ENCODE measurements at places on chromosomes 1 and 21.
A peak's percentile ranks its signal among the peaks of the same experiment; 100 is the strongest.

DNA sequence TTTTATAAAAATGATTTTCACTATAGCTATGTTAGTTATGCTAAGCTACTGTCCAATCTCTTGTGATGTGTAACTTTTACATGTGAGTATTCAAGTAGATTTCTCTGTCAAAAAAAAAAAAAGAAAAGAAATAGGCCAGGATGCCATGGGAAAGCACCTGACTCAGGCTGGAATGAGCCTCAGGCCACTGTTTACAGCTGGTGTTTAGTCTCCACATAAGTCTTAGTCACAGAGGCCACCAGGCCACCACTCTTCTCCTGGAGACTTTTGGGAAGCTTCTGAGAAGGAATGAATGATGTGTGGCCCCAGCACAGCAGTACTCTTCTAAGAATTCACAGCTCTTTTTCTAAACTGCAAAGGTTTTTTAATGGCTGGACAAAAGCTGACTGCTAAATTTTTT, 48.9 kb downstream of the CHML start:
- peak; percentile 96 for DNase-seq

DNA sequence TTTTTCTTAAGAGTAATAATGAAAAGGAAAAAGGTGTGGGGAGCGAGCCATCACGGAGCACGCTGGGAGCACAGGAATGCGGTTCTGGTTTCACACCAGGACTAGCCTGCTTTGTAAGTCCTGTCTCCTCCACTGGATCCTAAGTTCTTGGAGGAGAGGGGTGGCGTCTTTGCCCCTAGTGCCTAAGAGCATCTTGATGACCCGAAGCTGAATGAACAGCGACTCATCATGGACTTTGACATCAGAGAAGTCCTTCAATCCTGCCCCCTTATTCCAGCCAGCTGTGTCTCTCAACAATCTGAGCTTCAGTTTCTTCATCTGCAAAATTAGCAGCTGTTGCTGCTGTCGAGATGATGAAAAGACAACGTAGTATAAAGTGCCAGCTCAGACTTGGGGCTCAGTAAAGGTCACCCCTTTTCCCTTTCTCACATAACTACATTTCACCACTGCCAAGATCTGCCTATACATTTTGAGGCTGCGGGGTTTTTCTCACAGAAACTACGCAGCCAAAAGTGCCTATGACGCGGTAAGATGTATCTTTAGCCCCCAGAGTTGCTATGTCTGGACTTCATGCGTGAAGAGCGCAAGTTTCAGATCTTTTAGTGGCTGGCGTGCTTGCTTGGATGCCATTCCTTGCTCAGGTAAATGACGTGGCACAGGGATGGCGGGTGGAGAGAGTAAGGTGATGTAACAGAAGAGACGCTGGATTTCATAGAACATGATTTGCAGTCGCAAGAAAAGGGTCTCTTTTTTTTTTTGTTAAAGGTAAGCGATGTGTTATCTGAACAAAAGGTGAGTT, 4.9 kb upstream of the PRDM2 start:
- no peak for DNase-seq

DNA sequence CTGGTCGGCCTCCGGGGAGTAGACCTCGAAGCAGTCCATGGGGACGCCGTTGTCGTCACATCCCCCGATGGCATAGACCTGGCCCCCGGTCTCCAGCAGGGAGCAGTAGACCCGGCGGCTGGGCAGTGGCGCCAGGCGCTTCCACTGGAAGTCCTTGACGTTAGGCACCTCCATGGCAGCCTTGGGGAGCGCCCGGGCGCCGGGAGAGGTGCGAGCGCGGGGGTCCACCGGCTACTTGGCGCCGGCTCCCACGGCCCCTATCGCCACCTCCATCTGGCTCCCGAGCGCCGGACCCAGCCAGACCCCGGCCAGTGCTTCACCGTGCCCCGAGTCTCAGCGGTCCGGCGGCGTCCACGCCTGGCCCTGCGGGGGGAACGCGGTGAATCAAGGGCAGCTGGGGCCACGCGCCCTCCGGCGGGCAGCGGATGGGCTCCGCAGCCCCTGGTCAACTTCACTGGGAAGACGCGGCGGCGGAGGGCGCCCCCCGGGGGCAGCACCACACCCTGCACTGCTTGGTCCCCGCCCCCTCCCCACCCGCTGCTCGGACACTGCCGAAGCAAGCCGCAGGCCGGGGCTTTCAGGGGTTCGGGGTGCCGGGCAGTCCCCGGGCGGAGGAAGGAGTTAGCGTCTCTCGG, 13.2 kb downstream of the KLHDC8A start:
- DNase-seq, result no peak

DNA sequence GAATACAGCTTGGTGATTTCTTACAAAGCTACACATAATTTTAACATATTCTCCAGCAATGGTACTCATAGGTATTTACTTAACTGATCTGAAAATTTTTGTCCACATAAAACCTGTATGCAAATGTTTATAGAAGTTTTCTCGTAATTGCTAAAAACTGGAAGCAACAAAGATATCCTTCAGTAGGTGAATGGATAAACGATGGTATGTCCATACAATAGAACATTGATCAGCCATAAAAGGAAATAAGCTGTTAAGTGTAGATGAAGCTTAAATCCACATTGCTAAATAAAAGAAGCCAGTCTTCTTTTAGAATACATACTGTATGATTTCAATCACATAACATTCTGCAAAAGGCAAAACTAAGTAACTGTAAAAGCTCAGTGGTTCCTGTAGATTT, 224.8 kb upstream of the DPYD start:
- DNase-seq, result no peak

DNA sequence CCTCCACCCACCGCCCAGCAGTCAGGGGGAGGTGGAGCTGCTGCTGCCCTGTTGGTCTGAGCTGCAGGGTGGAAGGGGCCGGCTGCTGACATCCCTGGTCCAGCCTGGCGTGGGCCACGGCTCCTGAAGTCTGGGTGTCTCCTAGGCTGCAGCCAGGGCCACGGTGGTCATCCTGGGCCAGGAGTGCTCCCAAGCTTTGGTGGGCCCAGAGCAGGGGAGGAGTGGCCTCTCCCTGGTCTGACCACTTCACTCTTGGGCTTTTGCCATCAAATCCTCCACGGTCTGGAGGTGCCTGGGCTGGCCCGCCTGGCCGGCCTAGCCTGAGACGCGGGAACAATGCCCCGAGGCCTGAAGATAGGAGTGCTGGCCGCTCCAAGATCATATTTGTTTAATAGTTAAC, 5.8 kb downstream of the PRDM16 start:
- no peak for DNase-seq

GRCh38 chr1:195981448-195982139, 626.6 kb downstream of the KCNT2 start:
- peak; percentile 50 for DNase-seq

DNA sequence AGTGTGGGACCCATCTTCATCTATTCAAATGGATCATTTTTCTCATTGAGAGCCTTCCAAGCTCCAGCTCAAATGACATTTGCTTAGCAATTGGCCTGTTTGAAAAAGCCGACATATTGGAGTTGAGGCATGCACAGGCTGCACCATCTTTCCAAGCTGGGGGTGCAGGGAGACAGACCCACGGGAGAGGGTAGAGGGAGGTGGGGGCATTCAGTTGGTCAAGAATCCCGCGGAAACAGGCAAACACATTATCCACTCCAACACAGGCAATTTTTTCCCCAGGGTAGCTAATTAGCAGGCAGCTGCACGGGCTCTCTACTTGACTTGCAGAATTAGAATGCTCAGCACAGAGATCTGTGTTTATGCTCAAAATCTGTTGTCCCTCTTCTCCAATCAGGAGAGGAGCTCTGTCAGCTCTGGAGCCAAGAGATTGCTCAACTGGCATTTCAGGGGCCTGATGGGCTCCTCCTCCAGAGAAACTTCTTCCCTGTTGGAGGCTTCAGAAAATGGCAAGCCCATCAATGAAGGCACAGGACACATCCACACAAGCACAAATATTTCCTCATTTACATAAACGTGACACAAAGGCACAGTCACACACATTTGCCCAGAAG, 267.8 kb downstream of the FOXD2 start:
- DNase-seq, result no peak

DNA sequence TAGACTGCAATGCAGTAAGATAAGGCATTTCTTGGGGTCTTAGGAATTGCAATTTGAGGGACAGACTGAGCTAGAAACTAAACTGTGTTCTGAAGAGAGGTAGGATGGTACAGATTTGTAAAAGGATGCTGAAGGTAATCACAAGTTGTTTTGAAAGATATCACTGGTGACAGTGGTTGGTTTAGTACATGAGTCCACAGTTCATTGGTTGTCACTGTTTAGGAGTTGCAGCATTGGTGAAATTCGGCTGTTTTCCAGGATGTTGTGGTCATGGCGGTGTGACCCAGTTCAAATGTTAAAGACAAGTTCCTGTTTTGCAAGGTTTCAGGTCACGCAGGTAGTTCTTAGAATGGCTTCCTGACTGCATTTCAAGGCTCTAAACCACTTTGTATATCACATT, 292.8 kb upstream of the B3GALT2 start:
- no peak for DNase-seq

All from ELR (cell line).